ENCODE measurements at places on chromosomes 7 and 10.
A peak's percentile ranks its signal among the peaks of the same experiment; 100 is the strongest.

DNA sequence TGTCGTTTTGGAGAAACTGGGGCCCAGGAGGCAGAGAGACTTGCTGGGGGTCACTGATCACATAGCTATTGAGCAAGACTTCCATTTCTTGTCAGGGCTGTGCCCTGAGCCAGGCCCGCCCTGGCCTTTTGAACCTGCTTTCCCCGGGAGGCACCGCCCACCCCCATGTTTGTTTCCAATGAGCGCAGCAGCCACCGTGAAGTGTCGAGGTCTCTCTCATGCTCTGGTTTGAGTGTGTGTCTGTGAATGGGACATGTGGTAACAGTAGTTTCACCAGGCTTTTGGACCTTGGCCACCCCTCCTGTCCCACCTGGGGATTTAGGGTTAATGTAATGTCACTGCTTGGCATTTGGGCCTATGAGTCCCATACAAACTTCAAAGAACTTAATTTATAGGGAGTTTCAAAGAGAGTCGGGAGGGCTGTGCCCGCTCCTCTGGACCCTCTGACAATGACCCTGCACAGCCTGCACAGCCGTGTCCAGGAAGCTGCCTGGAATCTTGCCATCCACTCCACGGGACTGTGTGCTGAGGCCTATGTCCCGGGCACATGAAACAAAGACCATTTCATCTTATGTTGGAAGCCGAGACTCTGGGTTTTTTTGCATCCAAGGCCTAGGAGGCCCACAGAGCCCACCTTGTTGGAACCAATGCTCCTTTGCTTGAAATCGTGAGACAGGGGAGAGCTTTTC is 6.3 kb downstream of the PRF1 start:
- DNase-seq, result no peak

- DNase-seq, result no peak
Observed at GRCh38 chr10:110923856-110924493, 4.6 kb downstream of the SHOC2 start.

DNA sequence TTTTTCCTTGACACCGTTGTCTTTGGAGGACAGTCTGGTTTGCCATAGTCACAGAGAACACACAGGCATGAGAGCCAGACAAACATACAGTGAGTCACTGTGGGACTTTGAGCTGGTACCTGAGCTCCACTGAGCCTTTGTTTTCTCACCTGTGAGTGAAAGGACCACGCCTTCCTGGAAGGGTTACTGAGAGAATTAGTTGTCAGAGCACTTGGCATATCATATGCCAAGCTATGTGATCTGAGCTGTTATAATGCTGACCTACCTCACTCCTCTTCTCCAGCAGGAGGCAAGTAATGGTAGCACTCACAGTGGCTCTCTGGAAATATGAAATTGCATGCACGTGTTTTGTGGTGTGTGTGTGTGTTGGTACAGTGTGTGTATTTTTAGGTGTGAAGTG is 59.7 kb downstream of the CXCL12 start:
- no peak for DNase-seq

- no peak for DNase-seq
Observed at GRCh38 chr7:152647009-152647408, 28.9 kb downstream of the XRCC2 start.

GRCh38 chr7:96346293-96346953 is 24.5 kb upstream of the SLC25A13 start:
- no peak for DNase-seq

DNA sequence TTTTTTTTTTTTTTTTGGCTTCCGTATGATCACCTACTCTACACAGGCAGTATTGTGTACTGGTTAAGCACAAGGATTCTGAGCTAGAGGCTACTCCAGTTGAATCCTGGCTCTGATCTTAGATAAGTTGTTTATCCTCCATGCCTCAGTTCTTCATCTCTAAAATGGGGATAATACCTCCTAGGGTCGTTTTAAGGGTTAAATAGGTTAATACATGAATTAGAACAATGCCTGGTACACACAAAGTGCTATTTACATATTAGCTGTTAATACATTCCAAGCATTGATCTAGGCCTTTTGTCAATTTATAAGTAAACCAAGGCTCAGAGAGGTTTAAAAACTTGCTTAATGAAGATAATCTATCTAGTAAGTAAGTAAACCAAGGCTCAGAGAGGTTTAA is 59.0 kb downstream of the ST7 start:
- no peak for DNase-seq

- DNase-seq, result no peak
Observed at GRCh38 chr10:8380833-8381496, 326.5 kb downstream of the GATA3 start.

- DNase-seq, result peak; percentile 85
Observed at GRCh38 chr7:43583424-43584194, 701 bp downstream of the STK17A start.

DNA sequence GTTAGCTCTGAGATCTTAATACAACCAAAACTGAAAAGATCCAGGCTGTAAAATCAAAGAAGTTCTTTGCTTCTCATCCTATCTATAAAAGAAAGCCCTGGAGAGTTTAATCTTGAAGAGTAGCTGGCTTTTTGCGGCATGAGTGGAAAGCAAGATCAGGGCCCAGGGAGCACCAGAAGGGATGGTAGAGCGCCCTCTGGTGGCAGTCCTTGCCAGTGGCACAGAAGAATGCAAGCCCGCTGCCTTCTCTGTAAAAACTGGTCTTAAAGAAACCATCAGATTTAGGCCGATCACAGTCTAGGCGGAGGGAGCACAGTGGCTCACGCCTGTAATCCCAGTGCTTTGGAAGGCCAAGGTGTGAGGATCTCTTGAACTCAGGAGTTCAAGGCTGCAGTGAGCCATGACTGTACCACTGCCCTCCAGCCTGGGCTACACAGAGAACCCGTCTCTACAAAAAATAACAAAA is 35.6 kb downstream of the CPN1 start:
- DNase-seq, result peak; percentile 66

GRCh38 chr10:121217331-121217730 is 366.2 kb downstream of the WDR11 start:
- no peak for DNase-seq

DNA sequence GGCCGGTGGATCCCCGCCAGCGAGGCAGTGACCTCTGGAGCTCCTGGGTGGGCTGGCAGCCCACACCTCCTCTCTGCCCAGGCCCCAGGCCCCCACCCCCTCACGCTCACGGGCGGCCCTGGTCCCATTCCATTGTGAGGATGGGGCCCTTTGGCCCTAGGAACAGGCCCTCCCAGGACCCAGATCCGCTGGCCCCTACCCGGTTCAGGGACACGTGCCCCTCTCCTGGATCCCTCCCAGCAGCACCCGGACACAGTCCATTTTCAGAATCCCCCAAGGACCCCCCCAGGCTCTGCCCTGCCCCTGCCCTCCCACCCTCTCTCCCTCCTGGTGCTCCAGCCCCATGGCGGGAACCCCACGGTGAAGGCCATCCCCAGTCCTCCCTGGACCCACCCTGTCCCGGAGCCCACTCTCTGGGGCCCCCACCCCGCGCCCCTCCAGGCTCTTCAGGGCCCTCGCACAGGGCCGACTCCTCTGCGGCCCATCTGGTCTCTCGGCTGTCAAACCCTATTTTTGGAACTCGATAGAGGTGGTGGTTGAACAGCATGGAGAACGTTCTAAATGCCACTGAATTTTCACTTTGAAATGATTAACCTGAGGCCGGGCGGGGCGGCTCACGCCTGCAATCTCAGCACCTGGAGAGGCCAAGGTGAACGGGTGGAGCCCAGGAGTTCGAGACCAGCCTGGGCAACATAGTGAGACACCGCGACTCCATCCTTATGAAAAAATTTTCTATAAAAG is 8.1 kb downstream of the ADAP1 start:
- no peak for DNase-seq

GRCh38 chr7:144738708-144739314 is 97.0 kb downstream of the TPK1 start:
- DNase-seq, result no peak

DNA sequence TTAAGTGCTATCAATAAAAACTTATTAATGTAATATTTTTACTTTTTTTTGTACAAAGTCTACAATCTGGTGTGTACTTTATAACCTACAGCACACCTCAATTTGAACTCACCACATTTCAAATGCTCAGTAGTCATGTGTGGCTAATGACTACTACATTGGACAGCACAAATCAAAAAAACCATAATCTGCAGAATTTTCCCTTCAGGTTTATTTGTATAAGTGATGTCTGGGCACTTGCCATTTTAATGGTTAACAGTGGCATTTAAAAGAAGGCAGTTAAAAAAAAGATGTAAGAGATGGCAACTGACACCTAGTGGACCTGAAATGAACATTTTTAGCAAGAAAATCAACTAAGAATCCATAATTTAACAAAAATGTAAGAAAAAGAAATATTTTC is 124.6 kb upstream of the NRBF2 start:
- no peak for DNase-seq

GRCh38 chr7:41808541-41808940 is 105.7 kb upstream of the INHBA start:
- DNase-seq, result no peak

GRCh38 chr10:43957267-43958070 is 308.8 kb upstream of the ZNF32 start:
- DNase-seq, result no peak

GRCh38 chr7:98879198-98879978 is 1.1 kb downstream of the TRRAP start:
- peak; percentile 74 for DNase-seq

DNA sequence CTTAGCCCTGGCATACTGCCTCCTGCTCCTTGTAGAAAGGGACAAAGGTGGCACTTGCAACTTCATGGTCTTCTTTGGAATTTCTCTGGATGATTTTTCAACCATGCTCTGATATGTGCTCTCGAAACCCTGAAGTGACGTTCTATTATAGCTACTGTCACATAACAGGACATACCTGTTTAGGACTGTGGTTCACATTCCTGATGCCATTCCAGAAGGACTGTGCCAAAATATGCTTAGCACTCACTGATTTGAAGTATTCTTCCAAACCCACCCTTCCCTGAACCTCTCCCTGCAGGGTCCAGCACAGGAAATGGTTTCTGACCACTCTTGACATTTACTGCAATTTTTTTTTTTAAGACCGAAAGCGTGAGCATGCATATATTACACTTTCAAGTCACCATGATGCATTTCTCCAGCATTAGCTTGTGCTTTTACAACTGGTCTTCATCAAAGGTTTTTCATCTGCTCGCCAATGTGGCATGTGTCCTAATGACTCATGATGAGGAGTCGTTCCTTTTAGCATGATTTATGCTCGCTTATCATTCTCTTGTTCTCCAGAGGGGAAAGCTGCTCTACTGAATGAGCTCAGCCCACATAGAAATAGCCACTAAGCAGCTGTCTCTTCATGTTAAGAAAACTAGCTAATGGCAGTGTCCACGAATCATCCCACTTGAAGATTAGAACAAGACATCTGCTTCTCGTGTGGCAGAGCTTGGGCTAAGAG is 135.2 kb downstream of the ADAM12 start:
- DNase-seq, result no peak

DNA sequence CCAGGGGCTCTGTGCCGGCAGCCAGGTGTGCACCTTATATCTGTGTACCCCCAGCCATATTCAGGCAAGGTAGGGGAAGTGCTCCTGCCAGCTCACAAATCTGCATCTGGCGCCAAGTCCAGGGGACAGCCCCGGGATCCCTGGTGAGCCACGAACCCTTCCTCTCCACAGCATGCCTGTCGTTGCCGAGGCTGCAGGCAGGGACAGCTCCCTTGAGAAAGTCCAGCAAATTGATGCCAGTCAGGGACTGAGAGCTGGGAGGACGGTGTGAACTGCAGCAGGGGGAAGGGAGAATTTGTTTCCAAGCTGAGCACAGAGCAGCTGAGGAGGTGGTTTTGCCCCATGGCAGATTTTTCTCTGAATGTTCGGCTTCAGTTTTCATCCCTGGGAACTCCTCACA is 919 bp downstream of the PLA2G12B start:
- no peak for DNase-seq

- DNase-seq, result no peak
Observed at GRCh38 chr7:46576950-46577349, 655.9 kb upstream of the IGFBP3 start.

DNA sequence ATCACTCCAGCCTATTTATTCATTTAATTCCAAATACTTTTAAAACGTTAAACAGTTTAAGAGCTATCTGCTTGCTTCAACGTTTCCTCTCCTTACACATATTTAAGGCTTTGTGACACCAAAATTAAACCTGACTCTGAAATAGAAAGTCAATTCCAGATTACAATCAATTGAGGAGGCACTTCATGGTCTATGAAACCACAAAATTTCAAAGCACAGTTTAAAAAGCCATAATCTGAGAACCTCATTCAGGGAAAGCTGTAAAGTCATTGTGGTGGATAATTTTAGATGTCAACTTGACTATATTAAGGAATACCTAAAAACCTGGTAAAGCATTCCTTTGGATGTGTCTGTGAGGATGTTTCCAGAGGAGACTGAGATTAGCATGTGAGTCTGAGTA is 6.2 kb downstream of the SNX13 start:
- DNase-seq, result no peak

GRCh38 chr10:31520986-31521831 is 202.2 kb downstream of the ZEB1 start:
- no peak for DNase-seq

- no peak for DNase-seq
Observed at GRCh38 chr10:3622845-3623621, 162.0 kb downstream of the KLF6 start.

GRCh38 chr7:120185940-120186682 is 86.9 kb upstream of the KCND2 start:
- DNase-seq, result no peak

GRCh38 chr7:127798023-127798422 is 146.0 kb downstream of the SND1 start:
- no peak for DNase-seq

GRCh38 chr10:88431103-88431502 is 152.0 kb downstream of the RNLS start:
- DNase-seq, result no peak

DNA sequence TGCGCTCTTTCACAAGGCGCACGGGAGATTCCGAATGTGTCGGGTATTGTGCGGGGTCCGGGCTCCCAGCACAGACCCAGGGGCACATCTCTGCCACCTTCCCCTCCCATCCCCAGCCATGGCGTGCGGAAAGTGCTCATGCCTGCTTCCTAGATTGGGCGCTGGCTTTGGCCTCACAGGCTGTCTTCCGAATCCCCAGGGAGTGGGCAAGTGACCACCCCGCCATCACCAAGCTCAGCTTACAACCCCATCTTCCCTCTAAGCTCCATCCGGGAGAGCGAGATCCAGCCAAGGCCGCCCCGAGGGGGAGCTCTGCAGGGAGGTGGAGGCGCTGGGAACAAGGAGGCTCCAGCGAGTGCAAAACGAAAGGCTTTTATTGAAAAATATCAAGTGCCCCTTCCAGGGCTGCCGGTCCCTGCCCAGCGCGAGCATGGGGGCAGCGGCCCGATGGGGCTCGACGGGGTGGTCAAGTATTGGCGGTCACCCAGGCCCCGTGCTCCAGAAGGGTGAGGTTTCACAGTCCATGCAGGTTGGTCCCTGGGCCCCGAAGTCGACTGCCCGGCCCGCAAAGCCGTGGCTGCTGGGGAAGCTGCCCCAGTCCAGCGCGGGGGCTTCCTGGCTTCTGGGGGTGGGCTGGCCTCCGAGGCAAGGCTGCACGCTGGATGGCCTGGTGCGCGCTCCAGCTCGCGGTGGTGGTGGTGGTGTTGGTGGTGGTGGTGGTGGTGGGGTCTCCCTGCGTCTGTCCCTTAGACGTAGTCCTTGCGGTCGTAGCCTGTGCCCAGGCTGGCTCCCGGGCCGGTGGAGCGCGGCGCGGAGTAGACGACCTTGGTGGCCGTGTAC is 1.2 kb downstream of the CLDN3 start:
- no peak for DNase-seq
